ENCODE measurements at places on chromosomes 13 and 19. TPM values are rescaled to one million over a fixed set of nuclear protein-coding genes. Genes with fewer than 3 reads are reported as not detected.

The KISS1R gene
- total RNA-seq, result 10.9 TPM

The TNNT1 gene
- not detected for total RNA-seq

The RNF225 gene
- 0.60 TPM for total RNA-seq

The KASH5 gene
- 0.95 TPM for total RNA-seq

The ZNF490 gene
- 8.4 TPM for total RNA-seq

- no peak for DNase-seq
Measured at GRCh38 chr19:48340995-48341394, 15.6 kb downstream of the EMP3 start.

GRCh38 chr19:47156861-47157430 lies 26.3 kb downstream of the SAE1 start:
- DNase-seq, result peak; percentile 32

Measured in activated naive CD4-positive, alpha-beta T cell treated with anti-CD3 and anti-CD28 coated beads, Interleukin-2, amount 50 U/mL, for 72 hours (primary cell).